ENCODE measurements at places on chromosomes 16 and 17.

GRCh38 chr17:83136931-83137330 is 57.5 kb downstream of the METRNL start:
- DNase-seq: no peak

- no peak for DNase-seq
Observed at GRCh38 chr17:9553596-9553995, 22.0 kb downstream of the STX8 start.

DNA sequence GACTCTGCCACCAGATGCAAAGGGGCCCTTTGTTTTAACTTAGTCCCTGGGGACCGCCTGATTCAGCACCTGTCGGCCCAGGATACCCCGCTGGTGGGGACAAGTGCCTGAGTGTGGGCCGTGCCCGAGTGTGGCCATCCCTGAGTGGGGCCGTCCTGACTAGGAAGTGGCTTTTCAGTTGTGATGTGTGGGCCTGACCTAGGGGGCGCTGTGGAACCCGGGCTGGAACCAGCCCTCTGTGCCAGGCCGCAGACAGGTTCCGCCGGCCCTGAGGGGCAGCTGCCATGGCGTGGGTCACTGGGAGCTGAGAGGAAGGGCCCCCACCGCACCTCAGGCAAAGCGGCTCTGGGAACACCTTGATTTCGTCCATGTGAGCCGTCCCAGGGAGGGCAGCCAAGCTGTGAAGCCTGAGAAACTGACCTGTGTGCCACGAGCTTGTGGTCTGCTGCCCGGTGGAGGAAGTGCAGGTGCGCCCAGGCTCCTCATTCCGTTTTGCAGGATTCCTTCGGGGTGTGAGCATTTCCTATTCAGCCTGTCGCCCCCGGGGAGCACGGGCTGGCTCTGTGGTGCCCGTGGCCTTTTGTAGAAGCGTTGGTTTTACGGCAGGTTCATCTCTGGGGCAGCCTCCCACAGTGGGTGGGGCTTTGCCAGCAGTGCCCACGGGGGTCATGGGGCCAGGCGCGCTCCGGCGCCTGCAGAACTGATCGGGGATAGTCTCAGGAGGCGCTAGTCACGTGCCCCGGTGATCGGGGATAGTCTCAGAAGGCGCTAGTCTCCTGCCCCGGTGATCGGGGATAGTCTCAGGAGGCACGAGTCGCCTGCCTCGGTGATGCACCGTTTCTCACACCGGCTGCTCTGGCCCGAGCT is 5.3 kb downstream of the RPL13 start:
- DNase-seq: peak; percentile 56

GRCh38 chr17:42132941-42133340 is 10.3 kb downstream of the HSPB9 start:
- DNase-seq: peak; percentile 93

- DNase-seq: no peak
Observed at GRCh38 chr16:10780628-10781027, 37.0 kb downstream of the NUBP1 start.

DNA sequence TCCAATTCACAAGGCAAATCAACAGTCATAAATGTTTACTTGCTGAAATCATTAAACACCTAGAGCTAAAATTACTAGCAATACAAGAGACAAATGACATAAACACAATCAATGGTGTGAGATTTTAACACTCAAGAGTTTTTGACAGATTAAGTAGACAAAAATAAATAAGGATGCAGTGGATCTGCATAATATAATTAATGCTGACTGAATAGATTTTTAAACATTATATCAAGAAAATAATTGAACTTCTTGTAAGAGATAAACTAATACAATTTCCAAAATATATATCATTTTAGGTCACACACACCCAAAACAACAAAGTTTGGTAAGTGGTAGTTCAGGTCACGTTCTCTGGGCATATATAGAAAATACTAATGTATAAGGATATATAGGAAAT is 322.6 kb upstream of the XYLT1 start:
- no peak for DNase-seq

GRCh38 chr16:50812876-50813466 is 71.1 kb downstream of the CYLD start:
- no peak for DNase-seq

DNA sequence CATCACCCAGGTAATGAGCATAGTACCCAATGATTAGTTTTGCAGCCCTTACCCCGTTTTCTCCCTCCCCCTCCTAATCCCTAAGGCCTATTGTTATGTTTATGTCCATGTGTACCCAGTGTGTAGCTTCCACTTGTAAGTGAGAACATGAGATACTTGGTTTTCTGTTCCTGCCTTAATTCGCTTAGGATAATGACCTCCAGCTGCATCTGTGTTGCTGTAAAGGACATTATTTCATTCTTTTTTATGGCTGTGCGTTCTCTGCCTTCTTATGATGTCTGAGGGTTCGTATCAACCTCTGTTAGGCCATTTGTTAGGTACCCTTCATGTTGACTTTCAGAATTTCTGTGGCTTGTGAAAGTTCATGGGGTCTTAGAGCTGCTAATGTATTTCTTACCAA is 31.0 kb downstream of the CTCF start:
- no peak for DNase-seq

- DNase-seq: no peak
Observed at GRCh38 chr16:68368301-68368888, 57.6 kb downstream of the PRMT7 start.

DNA sequence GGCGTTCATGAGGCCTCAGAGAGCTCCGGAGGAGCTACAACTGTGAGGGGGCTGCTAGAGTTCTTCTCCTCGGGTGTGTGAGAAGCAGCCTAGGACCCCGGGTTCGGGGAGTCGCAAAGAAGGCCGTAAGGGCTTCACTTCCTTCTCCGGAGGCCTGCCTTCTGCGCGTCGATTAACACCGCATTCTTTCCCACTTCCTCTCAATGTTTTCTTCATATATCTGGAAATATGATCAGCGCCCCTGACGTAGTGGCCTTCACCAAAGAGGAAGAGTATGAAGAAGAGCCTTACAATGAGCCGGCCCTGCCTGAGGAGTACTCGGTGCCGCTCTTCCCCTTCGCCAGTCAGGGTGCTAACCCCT is 449 bp downstream of the SMCR8 start:
- DNase-seq: no peak

DNA sequence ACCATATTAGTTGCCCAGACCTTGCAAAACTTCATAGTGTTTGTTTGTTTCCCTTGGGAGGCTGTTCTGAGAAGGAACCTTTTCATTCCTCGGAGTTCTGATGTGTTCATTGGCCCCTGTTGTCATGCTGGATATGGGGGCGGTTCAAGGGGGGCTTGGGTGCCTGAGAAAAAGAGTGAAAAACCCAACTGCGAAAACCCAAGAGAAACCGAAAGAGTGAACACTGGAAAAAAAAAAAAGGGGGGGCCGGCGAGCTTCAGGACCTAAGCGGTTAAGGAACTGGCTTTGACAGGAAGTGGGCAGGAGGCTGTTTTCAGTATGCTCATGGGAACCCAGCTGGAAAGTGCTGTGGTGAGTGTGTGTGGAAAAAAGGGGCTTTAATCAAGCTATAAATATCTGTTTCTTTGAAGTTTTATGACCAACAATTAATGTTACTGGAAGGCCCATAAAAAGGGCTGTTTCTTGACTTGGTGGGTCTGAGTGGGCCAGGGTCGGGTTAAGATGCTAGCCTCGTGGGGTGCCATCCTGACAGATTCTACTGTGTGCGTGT is 510.7 kb downstream of the MAF start:
- peak; percentile 69 for DNase-seq

- DNase-seq: no peak
Observed at GRCh38 chr16:62831235-62831850, 795.1 kb upstream of the CDH8 start.
